ENCODE measurements at places on chromosomes 6 and 20. TPM values are rescaled to one million over a fixed set of nuclear protein-coding genes. Genes with fewer than 3 reads are reported as not detected.

DNA sequence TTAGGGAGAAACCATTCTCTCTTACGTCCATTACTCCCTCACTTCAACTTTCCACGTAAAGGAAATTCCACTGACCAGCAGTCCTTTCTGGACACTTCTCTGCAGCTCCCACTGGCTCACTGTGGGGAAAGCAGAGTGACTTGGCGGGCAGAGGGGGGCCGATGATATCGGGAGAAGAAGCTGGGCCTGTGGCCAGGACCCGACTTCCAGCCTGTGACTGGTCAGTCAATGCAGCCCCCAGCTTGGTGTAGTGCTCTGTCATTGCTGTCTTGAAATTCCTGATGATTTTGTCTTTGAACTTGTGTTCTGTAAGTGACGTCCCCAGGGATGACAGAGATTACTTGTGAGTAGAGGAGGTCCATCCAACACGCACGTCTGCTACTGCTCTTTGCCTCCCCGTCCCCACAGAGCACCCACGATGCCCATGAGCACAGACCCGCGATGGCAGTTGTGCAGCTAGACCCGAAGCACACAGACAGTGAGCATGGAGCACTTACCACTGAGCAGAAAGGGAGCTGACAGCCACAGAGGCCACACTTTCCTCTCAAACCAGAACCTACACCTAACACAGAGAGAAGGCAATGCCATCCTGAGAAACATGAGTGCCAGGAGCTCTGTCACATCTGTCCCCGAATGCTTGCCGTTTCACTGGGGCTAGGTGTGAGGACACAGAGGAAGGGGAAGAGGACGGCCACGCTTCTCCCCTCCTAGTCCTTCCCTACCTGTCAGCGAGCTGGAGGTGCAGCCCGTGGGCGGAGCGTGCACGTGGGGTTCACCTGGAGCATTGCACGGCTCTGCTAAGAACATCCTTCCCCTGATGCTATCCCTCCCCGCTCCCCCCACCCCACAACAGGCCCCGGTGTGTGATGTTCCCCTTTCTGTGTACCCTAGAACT lies 25.7 kb downstream of the DACT2 start:
- H3K27me3 ChIP-seq: peaks cover 8% of the 10 kb centered on the region
- peaks cover 6% of the 10 kb centered on the region for H3K4me1 ChIP-seq
- H3K27ac ChIP-seq: peak overlapping the region; percentile 32
- H3K4me3 ChIP-seq: no peak overlapping the region
- no peaks in the 10 kb centered on the region for H3K36me3 ChIP-seq
- no peak for DNase-seq

GRCh38 chr20:58889798-58890517 lies 37.4 kb downstream of the GNAS start:
- H3K27ac ChIP-seq: peak overlapping the region; percentile 97
- H3K4me3 ChIP-seq: peak overlapping the region; percentile 82
- H3K4me1 ChIP-seq: peaks cover 31% of the 10 kb centered on the region
- no peaks in the 10 kb centered on the region for H3K27me3 ChIP-seq

GRCh38 chr6:14380086-14380820 lies 262.7 kb downstream of the CD83 start:
- no peaks in the 10 kb centered on the region for H3K36me3 ChIP-seq
- peaks cover 69% of the 10 kb centered on the region for H3K27me3 ChIP-seq
- H3K27ac ChIP-seq: no peak overlapping the region
- no peak overlapping the region for H3K4me3 ChIP-seq
- H3K4me1 ChIP-seq: peaks cover 9% of the 10 kb centered on the region

- DNase-seq: no peak
- H3K27ac ChIP-seq: peak overlapping the region; percentile 90
- no peak overlapping the region for H3K4me3 ChIP-seq
- peaks cover 50% of the 10 kb centered on the region for H3K4me1 ChIP-seq
- H3K36me3 ChIP-seq: no peaks in the 10 kb centered on the region
Observed at GRCh38 chr20:11454966-11455799, 462.5 kb upstream of the BTBD3 start.

Gene DEF6
- total RNA-seq: 9.3 TPM

Data from mesothelial cell of epicardium (in vitro differentiated cells).